ENCODE measurements at places on chromosomes 2 and 18.

- DNase-seq, result no peak
Measured at GRCh38 chr18:907885-908757, 3.5 kb downstream of the ADCYAP1 start.

DNA sequence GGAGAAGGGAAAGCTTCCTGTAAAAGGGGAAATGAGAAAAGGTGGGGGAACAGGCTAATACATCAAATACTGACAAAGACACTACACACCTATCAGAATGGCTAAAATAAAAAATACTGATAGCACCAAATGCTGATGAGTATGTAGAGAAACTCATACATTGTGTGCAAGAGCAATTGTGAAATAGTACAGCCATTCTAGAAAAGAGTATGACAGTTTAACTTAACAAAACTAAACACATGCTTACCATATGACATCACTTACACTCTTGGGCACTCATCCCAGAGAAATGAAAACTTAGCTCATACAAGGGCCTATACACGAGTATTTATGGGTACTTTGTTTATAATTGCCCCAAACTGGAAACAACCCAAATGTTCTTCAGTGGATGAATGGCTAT lies 53.4 kb downstream of the ZNF638 start:
- no peak for DNase-seq

DNA sequence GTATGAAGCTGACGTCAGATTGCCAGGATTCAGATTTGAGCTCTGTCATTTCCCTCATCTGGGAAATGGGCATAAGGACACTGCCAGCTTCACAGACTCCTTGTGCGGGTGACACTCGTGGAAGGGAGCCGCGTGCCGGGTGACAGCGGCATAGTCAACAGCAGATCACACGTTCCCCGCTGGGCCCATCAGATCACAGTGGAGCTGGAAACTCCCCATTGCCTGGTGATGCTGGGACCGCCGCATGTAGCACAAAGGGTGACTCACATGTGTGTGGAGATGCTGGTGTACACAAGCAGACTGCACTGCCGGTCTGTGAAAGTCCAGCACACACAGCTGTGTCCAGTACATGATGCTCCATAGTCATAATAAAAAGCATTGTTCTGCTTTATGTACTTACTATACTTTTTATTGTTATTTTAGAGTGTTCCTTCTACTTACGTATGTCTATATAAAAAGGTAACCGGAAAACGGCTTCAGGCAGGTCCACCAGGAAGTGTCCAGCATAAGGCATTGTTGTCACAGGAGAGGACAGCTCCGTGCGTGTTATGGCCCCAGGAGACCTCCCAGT lies 31.8 kb downstream of the SALL3 start:
- no peak for DNase-seq

- no peak for DNase-seq
Measured at GRCh38 chr2:105736145-105736544, 8.6 kb upstream of the NCK2 start.

- peak; percentile 53 for DNase-seq
Measured at GRCh38 chr2:235551965-235552364, 58.1 kb downstream of the AGAP1 start.

- DNase-seq, result no peak
Measured at GRCh38 chr18:76314496-76314895, 180.5 kb downstream of the ZNF516 start.

GRCh38 chr2:231300020-231300721 lies 95.3 kb upstream of the B3GNT7 start:
- no peak for DNase-seq

- DNase-seq, result no peak
Measured at GRCh38 chr18:31718386-31718785, 34.0 kb upstream of the B4GALT6 start.
